ENCODE measurements at places on chromosomes 5 and 9.

- no peak for DNase-seq
These were observed 6.1 kb upstream of the AIF1L start for GRCh38 chr9:131090025-131090787.

DNA sequence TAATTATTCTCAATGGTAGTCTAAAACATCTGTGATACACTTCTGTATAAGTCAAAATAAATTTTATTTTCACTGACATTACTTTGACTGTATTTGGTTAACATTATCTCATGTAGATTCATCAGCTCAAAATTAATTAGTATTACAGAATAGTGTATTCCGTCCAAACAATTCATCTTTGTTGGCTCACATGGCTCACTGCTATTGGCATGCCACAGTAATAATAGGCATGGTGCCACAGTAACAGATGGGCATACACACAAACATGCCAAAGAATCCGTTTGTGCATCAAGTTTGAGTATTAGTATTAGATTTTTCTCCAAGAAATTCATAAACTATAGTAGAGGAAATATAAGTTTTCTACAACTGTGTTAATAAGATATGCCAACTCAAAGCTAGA is 14.2 kb downstream of the AP3B1 start:
- no peak for DNase-seq

DNA sequence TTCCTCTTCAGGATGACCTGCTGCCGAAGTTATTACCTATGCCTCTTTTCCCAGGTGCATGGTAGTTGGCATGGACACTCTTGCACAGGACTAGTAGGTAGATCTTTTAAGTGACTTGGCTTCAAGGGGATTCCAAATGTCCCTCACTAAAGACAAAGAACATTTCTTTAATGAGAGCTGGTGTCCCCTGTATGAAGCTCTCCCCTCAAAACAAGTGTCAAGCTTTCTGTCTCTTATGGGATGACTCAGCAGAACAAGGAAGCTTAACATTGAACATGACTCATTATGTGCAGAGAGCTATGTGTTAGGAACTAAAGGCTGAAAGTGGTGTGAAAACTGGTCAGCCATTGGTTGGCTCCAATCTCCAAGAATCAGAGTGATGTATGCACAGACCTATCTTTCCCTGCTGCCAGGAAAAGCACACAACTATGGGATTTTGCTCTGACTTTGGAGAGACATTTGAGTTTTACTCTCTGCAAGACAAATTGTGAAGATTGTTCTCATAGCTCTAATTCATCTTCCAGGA is 120.5 kb downstream of the PRDM6 start:
- DNase-seq: no peak

- no peak for DNase-seq
These were observed 8.5 kb downstream of the FBP1 start for GRCh38 chr9:94630833-94631232.

DNA sequence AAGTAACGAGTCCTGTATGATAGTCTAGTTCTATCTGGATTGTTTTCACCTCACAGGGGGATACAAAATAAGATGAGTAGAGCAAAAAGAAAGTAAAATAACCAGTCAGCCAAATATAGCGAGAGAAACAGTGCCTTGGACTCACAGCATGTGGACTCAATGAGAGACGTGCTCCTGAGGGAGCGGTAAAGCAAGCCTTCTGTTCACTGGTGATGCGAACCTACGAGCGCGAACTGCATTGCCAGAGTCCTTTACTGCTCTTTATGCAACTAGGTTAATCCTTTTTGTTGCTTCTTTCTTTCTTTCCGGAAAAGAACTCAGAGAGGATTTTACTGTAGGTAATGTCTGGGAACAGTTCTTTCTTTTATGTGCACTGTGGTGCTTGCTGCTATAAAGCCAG is 132.7 kb downstream of the ANXA1 start:
- no peak for DNase-seq

DNA sequence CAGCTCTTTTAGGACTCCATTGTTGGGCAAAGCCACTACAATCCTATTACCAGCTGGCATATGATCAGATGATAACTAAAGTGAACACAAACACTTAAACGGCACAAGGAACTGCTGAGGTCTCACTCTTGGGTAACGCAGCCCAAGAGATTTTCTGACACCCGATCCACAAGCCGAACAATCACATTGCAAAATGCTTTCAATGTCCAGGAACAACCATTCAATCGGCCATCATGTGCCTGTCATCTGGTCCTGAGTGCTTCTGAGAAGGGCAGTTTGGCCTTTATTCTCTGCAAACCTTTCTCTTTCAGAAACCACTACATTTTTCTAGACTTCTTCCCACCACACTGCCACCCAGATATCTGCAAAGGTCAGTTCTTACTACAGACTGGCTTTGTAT is 283.1 kb downstream of the GLIS3 start:
- no peak for DNase-seq

DNA sequence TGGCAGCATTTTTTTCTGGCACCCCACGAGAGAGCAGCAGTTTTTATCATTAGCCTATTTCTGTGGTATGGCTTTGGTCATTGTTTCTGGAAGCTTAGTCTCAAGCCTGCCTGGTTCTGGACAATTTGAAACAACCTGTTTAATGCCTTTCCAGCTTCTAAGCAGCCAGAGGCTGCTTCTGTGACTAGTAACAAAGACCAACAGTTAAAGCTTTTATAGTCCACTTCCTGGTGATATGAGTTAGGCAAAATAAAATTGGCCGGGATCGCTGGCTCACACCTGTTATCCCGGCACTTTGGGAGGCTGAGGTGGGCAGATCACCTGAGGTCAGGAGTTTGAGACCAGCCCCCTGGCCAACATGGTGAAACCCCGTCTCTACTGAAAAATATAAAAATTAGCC is 24.0 kb downstream of the LYRM7 start:
- no peak for DNase-seq

DNA sequence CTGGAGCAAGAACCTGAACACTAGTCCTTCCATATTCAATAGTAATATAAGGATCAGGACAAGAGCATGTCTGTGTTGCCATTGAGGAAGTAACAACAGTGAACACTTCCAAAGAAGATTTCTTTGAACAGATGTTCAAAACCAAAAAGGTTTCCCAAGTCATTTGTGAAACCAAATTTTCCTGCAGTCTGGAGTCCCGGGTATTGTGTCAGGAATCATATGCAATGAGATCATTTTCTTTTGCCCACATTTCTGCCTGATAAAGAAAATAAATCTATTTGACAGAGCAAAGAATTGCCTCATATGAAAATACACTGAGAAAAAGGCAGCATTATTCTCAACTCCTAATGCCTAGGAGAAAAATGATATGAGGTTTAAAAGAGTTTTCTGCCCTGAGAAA is 151.7 kb downstream of the SNX18 start:
- no peak for DNase-seq

GRCh38 chr5:135455876-135456237 is 3.7 kb upstream of the TIFAB start:
- no peak for DNase-seq

- no peak for DNase-seq
These were observed 56.9 kb downstream of the NPR3 start for GRCh38 chr5:32767948-32768467.

GRCh38 chr5:143234162-143234842 is 169.2 kb downstream of the NR3C1 start:
- DNase-seq: no peak

- DNase-seq: no peak
These were observed 144.6 kb downstream of the CACNA1B start for GRCh38 chr9:138022121-138022741.

GRCh38 chr5:123094919-123095797 is 6.1 kb downstream of the PRDM6 start:
- DNase-seq: no peak

DNA sequence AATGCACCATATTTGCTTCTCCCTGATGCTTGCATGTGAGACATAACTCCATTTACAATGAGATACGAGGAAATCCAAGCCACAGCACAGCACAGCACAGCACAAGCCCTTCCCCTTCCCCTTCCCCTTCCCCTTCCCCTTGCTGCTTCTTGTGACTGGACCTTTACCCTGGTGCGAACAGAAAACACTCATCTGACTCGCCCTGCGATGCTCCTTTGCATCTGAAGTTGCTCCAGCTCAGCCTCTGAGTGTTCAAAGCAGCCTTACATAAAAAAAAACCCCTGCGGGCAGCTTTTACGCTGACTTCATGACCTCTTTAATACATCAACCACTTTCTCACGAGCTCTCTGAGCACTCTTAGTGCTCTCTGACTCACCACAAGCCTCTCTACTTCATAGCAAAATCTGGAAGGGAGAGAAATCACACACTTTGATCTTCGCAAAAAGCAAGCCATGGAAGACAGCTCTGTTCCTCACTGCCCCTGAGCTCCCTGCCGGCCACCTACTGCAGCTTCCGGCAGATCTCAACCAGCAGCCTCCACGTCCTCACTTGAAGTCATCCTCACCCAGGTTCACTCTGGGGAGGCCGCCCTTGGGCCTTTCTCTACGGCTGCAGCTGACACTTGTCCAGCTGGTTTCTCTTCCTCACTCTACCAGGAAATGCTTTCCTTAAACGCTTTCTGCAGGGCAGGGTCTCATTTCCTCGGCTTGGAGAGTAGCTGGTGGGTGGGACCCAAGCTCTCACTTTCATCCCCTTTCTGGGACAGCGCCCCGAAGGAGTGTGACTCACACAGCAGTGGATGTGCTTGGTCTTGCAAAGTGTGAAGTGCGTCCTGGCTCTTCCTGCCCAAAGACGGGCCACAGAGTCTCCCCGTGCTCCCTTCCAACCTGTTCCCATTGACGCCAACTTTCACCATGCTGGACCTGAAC is 5.3 kb downstream of the SLC34A1 start:
- DNase-seq: no peak

- no peak for DNase-seq
These were observed 10.4 kb downstream of the LRRC14B start for GRCh38 chr5:201672-202071.

- DNase-seq: no peak
These were observed 37.2 kb downstream of the PAPPA start for GRCh38 chr9:116190637-116191396.

- DNase-seq: no peak
These were observed 292.6 kb upstream of the DAB2 start for GRCh38 chr5:39717176-39717897.

DNA sequence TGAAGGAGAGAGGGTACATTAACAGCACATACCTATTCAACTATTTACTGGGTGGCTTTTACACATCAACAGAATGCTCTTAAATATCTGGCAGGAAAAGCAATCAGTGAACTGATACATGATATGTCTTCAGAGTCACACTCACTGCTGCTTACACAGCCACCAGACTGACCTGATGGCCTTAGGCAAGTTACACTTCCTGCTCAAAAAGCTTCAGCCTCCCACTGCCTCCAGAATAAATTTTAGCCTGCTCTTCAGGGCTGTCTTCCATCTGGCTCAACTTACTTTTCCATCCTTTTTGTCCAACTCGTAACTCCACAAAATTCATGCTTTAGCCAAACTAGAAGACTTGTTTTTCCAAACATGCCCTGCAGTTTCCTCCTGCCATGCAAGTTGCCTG is 10.7 kb downstream of the LOX start:
- no peak for DNase-seq
